Fibroblast of lung (primary cell): ENCODE measurements at places on chromosomes 2 and 18. TPM values are rescaled to one million over a fixed set of nuclear protein-coding genes. Genes with fewer than 3 reads are reported as not detected.

DNA sequence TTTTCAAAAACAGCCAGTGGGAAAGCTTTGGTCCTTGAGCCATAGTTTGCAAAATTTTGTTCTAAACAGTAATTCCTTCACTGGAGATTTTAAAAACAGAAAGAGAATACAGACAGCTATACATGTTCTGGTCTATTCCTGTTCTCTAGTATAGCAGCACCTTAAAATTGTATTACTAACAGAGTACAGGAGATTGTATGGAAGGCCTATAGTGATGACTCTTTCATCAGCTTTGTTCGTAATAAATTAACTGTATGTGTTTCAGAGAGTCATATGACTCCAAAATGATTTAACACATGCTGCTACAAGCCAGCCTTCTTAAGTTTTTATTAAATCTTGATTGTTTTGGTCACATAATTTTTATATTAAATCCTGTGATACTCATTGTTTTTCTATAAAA, 1124.6 kb upstream of the FAM98A start:
- H3K27ac ChIP-seq: no peak overlapping the region
- no peaks in the 10 kb centered on the region for H3K36me3 ChIP-seq
- H3K27me3 ChIP-seq: no peaks in the 10 kb centered on the region
- no peak overlapping the region for H3K4me3 ChIP-seq
- no peak for DNase-seq

- no peak overlapping the region for H3K4me3 ChIP-seq
- no peak overlapping the region for H3K27ac ChIP-seq
- H3K27me3 ChIP-seq: no peaks in the 10 kb centered on the region
- H3K4me1 ChIP-seq: no peaks in the 10 kb centered on the region
- H3K36me3 ChIP-seq: no peaks in the 10 kb centered on the region
Measured at GRCh38 chr2:18267501-18267900, 293.0 kb downstream of the RDH14 start.

Gene CCBE1
- total RNA-seq: 60.9 and 122 TPM in 2 replicates

Gene ZSWIM2
- total RNA-seq: under 0.01 TPM in 1 of 2 replicates, not detected in the other

Gene SPATA3
- total RNA-seq: not detected in 2 replicates

DNA sequence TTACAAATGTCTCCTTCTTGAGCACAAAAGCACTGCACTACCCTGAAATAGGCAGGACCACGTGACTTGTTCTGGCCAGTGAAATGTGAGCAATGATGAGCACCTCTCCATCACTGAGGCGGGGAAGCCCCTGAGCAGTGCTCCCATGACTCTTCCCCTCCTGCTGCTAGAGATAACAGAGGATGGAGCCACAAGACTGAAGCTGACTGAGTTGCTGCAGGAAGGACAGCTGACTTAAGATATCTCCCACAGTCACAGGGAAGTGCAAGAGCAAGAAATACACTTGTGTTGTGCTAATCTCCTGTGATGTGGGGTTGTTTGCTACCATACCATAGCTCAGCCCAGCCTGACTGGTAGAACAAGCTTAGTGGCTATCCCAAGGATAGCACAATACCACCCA, 38.7 kb downstream of the STK39 start:
- H3K27me3 ChIP-seq: no peaks in the 10 kb centered on the region
- H3K27ac ChIP-seq: no peak overlapping the region
- no peak for DNase-seq

DNA sequence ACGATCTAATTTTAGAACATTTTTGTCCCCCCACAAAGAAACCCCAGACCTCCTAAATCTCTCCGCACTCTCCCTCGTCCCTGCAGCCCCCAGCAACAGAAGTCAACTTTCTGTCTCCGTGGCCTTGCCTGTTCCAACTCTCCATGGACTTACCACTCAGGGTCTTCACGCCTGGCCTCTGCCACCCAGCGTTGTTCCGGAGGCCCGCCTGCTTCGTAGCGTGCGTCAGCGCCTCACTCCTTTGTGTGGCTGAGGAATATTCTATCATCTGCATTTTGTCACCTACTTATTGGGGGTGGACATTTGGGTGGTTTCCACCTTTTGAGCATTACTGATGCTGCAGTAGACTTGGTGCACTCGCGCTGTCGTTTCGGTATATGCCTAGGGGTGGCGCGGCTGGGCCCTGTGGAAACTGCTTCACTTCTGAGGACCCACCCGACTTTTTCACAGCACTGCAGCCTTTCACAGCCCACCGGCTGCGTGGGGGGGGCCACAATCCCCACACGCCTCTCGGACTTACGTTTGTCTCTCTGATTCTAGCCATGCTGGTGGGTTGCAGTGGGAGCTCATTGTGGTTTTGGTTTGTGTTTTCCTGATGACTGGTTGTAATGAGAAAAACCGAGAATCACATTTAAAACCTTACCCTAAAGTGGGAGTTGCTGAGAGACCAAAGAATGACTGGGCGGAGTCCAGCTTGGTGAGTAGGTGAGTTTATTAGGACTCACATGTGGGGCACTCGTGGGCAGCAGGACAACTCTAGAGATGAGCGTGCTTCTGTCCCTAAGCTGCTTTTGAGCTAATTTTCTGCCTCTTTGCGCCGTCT, 1.4 kb upstream of the HSBP1L1 start:
- no peaks in the 10 kb centered on the region for H3K27me3 ChIP-seq
- H3K36me3 ChIP-seq: no peaks in the 10 kb centered on the region
- H3K4me3 ChIP-seq: no peak overlapping the region
- no peak for DNase-seq
- H3K4me1 ChIP-seq: peaks cover 7% of the 10 kb centered on the region
- H3K27ac ChIP-seq: no peak overlapping the region

GRCh38 chr2:131148426-131148825, 43.3 kb downstream of the PLEKHB2 start:
- no peak for DNase-seq
- no peak overlapping the region for H3K4me3 ChIP-seq
- no peaks in the 10 kb centered on the region for H3K27me3 ChIP-seq
- no peak overlapping the region for H3K27ac ChIP-seq
- no peaks in the 10 kb centered on the region for H3K4me1 ChIP-seq

GRCh38 chr2:62806231-62806630, 100.7 kb downstream of the EHBP1 start:
- peak; percentile 15 for DNase-seq
- no peak overlapping the region for H3K4me3 ChIP-seq
- no peak overlapping the region for H3K27ac ChIP-seq
- no peaks in the 10 kb centered on the region for H3K36me3 ChIP-seq
- H3K4me1 ChIP-seq: peaks cover 2% of the 10 kb centered on the region

GRCh38 chr2:85234868-85235267, 92.9 kb downstream of the TGOLN2 start:
- DNase-seq: no peak
- H3K36me3 ChIP-seq: no peaks in the 10 kb centered on the region
- no peaks in the 10 kb centered on the region for H3K4me1 ChIP-seq
- no peak overlapping the region for H3K27ac ChIP-seq
- H3K27me3 ChIP-seq: no peaks in the 10 kb centered on the region
- no peak overlapping the region for H3K4me3 ChIP-seq

Gene POTEI
- not detected in 2 replicates for total RNA-seq

GRCh38 chr2:217929757-217930707, 72.8 kb downstream of the TNS1 start:
- peaks cover 2% of the 10 kb centered on the region for H3K36me3 ChIP-seq
- no peaks in the 10 kb centered on the region for H3K27me3 ChIP-seq
- peak; percentile 65 for DNase-seq
- H3K4me1 ChIP-seq: peaks cover 51% of the 10 kb centered on the region
- H3K4me3 ChIP-seq: no peak overlapping the region

- peak overlapping the region; percentile 54 for H3K27ac ChIP-seq
- no peak for DNase-seq
- H3K36me3 ChIP-seq: no peaks in the 10 kb centered on the region
- H3K4me3 ChIP-seq: no peak overlapping the region
- peaks cover 55% of the 10 kb centered on the region for H3K4me1 ChIP-seq
Measured at GRCh38 chr2:20422402-20423271, 24.2 kb upstream of the RHOB start.

DNA sequence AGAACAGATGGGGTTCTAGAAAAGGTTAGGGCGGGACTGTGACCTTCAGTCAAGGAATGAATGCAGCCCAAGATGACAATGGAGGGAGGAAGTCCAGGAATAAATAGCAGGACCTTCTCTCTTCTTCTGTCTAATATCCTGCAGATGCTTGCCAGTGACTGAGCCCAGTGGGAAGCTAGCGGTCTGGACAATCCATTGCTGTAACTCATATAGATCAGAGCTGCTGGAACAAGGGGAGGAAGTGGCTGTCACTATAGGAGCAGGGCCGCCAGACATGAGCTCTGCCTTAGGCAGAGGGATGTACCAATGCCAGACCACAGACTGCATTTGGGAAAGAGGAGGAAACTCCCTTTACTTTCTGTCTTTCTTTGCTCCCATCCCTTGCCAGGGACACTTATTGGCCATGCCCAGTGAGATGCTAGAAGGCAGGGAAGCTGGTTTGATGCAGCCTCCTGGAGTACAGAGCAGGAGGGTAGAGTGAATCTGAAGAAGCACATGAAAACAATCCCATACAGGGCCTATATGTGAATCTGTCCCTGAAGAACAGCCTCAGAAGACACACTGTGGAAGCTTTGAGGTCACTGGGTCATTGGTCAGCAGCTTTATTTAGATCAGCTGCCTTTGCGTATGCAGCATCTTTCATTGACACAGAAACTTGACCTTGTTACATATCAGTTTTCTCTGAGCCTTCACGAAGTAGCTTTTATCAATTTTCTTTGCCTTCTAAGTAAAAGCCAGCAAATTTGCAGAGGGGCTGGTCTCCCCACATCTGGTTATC, 65.4 kb downstream of the CCDC85A start:
- peak; percentile 25 for DNase-seq
- no peaks in the 10 kb centered on the region for H3K36me3 ChIP-seq
- H3K4me1 ChIP-seq: no peaks in the 10 kb centered on the region
- no peak overlapping the region for H3K4me3 ChIP-seq
- no peaks in the 10 kb centered on the region for H3K27me3 ChIP-seq
